ENCODE measurements at places on chromosomes 1 and 21.

DNA sequence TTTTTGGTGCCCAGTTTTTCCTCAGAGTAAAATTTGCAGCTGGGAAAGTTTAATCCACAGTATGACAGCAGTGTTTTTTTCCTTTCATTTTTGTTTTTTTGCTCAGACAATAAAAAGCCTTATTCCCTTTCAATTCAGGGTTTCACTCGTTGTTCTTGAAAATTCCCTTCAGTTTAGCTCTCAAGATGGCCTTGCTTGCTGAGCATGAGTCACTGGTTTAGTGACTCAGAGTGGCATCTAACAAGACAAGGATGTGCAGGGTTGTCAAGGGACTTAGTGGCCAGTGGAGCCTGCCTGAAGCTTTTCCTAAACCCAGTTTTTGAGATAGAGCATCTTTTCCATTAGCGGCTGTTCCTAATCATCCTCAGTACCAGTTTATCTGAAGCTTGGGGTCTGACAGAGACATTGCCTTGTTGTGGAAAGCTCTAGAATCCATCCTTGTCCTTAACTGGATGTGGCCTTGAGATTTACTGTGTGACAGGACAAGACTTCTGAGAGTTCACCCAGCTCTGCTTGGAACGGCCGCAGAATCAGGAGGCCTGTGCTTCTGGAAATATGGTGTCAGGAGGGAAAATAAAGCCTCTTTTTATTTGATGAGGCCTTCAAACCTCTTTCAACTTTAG, 48.4 kb upstream of the DNAJC6 start:
- DNase-seq: no peak

DNA sequence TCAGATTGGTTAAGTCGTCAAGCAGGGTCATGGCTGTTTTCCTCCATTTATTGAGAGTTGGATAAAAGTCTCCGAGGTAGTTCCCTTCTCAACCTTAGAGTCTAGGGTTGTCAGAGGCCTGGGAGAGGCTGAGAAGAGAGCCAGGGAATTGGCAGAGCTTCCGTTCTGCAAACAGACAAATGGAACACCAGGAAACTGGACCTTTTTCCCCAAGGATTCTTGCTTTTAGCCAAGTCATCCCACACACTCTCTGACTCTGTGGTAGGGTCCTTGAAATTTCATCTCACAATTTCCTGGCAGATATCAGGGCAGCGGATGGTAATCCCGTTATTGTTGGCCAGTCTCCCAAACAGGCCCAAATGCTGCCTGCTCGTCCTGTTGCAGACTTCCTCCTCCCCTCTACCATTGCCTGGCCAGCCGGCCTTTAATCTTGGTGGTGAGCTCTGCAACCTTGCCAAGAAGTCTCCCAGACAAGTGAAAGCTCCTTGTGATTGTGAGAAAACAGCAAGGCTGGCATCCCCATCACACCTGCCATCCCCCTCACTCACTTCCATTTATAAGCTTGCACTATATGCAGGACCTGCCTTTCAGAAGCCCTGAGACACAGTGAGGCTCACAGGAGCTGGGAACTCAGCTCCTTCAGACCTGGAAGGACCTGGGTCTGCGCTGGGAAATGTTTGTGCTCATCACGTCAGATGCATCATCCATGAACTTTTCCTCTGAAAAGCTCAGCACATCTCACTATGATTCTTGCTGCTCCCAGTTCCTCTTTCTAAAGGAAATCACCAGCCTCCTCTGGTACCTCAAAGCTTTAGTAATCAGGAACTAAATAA, 13.7 kb upstream of the SRP9 start:
- no peak for DNase-seq

DNA sequence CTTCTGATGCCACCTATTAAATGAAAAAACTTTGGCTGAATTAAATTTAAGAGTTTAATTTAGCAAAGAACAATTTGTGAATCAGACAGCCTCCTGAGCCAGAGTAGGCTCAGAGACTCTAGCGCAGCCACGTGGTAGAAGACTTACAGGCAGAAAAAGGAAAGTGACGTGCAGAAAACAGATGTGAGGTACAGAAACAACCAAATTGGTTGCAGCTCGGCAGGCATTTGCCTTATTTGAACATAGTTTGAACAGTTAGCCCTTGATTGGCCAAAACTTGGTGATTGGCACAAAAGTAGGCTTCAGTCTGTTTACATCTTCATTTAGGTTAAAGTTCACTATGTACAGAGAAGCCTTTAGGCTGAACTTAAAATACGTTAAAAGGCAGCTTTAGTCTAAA, 22.9 kb downstream of the TCP10L start:
- no peak for DNase-seq

GRCh38 chr1:12185036-12185917, 18.5 kb downstream of the TNFRSF1B start:
- no peak for DNase-seq

GRCh38 chr21:42597487-42598158, 55.8 kb upstream of the PDE9A start:
- DNase-seq: no peak

- no peak for DNase-seq
Measured at GRCh38 chr1:53490351-53490750, 31.2 kb downstream of the DMRTB1 start.

GRCh38 chr1:35642471-35642955, 1.2 kb upstream of the PSMB2 start:
- DNase-seq: no peak

DNA sequence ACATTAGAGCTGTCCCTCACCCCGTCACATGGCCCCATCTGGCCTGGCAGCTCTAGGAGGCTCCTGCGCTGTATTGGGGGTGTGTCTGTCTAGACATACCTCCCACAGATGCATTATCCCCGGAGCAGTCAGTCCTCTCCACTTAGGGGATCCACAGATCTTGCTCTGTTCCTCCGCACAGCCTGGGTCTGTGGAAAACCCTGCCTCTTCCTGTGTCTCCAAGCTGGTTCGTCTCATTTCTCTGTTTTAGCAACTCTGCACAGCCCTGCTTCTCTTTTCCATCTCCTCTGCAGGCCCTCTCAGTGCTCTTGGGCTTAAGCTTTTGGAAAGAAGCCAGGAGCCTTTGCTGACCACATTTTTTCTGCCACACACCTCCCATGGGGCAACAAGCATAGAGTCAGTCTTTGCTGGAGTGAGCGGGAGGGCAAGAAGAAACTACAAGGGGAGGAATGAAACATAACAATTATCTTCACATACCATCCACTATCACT, 241.5 kb downstream of the FOXD2 start:
- no peak for DNase-seq

Data from CD4-positive, alpha-beta T cell treated with Interleukin-6 at 100 ng/mL for 8 hours (primary cell).